ENCODE measurements at places on chromosomes 16 and 17.

- DNase-seq, result no peak
Measured at GRCh38 chr16:74698222-74698621, 2.4 kb downstream of the MLKL start.

DNA sequence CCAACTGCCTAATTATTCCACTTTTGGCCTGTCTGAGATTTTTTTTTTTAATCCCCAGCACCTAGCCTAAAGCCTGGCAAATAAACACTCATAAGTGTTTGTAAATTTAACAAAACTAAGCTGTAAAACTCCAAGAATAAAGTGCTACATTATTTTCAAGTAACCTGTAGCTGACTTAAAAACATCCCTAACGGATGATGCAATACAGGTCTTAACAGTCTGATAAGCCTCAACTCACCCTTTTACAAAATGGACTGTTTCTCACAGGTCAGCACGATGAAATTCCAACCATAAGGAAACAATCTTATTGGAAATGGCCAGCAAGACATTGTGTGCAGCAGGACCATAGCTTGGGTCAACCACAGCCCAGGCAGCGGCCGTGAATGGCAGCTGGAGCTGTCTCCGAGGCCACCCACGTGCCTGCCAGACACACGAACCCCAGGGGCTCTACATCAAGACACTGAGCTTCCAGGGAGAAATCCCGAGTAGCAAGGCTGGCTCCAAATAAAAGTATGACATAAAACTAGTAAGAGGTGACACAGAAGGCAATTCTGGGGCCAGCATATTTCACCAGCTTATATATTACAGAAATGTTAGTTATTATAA, 58.9 kb downstream of the NDEL1 start:
- no peak for DNase-seq

- no peak for DNase-seq
Measured at GRCh38 chr17:58323366-58324055, 5.1 kb downstream of the TSPOAP1 start.

DNA sequence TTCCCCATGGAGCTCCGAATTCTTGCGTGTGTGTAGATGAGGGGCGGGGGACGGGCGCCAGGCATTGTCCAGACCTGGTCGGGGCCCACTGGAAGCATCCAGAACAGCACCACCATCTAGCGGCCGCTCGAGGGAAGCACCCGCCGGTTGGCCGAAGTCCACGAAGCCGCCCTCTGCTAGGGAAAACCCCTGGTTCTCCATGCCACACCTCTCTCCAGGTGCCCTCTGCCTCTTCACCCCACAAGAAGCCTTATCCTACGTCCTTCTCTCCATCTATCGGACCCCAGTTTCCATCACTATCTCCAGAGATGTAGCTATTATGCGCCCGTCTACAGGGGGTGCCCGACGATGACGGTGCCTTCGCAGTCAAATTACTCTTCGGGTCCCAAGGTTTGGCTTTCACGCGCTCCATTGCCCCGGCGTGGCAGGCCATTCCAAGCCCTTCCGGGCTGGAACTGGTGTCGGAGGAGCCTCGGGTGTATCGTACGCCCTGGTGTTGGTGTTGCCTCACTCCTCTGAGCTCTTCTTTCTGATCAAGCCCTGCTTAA, 617 bp upstream of the SENP3 start:
- no peak for DNase-seq

All from NCI-H187 treated with DMSO at 0.1 percent for 48 hours (cell line).